ENCODE measurements at places on chromosomes 6 and 20.

GRCh38 chr6:32244946-32245398 is 21.1 kb upstream of the NOTCH4 start:
- peak; percentile 75 for DNase-seq

DNA sequence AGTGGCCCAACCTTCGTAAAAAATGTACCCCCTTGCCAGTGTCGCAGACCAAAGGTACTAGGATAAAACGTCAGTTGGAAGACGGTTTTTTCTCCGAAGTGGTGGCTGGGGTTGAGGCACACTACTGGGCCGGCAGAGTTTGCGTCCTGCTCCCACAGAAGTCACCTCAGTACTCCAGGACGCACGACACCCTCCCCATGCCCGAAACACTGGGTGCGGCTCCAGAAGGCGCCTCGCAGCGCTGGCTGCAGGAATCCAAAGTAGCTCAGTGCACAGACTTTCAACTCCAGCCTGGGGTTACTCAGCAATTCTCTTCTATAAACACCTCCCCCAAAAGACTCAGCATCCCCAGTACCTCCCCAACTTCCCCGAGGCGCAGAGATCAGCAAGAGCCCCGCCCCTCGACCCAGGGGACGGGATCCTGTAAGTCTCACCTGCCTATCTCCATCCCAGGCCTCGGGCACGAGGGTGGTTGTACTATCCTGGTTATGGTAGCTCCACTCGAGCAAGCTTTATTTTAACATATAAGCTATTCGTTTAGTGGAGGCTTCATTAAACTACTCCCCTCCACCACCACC is 88.2 kb downstream of the ZFP64 start:
- peak; percentile 27 for DNase-seq

DNA sequence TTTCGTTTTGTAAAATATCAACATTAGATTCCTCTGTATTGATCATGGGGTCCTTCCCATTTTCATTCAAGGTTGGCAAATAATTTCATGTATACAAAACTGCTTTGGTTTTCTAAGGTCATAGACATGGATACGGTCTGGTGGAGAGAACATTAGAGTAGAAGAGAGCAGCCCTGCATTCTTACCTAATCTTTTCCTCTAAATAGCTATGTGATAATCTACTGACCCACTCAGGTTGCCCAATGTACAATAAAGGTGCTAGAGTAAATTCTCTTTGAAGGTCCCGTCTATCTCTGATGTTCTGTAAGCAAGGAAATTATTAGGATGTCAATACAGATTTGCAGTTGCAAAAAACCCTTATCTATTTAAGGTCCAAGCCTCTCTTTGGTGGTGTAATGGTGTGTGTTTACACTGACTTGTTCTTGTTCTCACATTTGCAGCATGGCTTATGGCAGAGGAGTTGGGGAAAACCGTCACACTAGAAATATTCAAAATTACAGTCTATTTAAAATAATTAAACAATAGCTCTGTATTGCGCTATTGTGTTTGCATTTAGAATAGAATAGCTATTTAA is 31.2 kb upstream of the NOX3 start:
- no peak for DNase-seq

DNA sequence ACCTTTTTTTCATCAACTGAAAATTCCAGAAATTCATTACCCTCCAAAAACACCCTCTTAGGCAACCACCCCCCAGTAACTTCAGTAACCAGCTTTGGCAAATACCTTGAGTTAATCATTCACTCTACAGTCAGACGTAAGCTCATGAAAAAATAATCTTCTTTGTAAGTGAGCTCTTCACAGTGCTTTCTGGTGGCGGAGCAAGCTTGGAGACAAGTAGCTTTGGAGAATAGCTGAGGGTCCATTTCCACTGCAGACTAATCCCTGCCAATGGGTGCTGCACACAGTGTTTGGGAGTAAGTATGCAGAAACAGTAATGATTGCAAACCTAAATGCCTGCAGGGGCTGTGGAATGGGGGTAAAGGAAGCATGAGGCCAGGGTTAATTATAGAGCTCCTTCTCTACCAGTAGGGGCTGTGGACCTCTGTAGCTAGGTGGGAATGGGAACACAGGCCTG is 56.8 kb upstream of the HINT3 start:
- no peak for DNase-seq

DNA sequence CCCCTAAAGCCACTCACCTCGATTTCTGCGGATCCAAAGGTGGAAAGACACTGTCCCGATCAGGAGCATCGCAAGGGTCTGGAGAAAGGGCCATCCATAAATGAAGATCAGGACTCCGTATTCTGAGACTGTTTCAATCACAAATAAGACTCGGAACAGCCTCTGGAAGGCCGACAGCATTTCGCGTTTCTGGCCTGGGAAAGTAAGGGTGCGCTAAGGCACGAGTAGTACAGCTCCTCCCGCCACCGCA is 44.6 kb downstream of the DPPA5 start:
- DNase-seq, result no peak

GRCh38 chr6:31580438-31580740 is 1.8 kb downstream of the LTB start:
- no peak for DNase-seq

DNA sequence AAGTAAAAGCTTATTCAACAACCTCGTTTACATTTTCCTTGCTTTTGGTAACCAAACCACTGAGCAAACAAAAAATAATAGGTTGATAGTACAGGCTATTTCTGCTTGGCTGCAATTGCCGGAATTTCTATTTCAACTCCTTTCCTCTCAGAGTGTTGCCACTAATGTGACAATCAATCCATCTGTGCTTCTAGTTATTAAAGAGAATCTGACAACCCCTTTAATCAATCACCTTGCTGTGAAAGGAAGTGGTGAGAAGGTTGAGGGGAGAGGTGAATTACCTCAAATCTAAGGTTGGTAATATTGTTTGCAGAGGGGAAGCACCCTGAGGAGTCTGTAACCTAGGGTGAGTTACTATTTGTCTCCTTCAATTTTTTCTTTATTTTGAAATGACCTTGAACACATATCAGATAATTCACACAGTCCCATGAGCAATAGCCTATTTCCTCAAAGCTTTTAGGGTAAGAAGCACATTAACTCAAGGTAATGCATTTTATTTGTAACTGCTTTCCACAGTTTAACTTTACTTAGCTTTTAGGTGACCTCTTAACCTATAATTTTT is 603.4 kb downstream of the MMUT start:
- DNase-seq, result no peak

DNA sequence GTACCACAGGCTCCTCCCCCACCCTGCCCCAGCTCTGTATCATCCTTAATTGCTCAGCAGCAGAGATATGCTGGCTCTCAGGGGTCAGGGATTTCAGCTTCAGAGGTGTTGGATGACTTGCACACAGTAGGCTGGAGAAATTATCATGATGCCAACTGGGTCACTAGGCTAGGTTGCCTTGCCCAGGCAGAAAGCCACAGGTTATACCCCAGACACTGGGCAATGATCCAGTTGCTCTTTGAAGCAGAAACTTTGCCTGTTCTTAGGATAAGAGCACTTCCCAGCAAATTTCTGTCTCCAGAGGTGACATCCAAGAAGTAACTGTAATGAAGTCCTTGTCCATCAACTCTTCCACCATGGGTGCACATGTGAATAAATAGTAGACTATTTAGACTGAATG is 38.3 kb upstream of the SCML4 start:
- DNase-seq, result no peak

DNA sequence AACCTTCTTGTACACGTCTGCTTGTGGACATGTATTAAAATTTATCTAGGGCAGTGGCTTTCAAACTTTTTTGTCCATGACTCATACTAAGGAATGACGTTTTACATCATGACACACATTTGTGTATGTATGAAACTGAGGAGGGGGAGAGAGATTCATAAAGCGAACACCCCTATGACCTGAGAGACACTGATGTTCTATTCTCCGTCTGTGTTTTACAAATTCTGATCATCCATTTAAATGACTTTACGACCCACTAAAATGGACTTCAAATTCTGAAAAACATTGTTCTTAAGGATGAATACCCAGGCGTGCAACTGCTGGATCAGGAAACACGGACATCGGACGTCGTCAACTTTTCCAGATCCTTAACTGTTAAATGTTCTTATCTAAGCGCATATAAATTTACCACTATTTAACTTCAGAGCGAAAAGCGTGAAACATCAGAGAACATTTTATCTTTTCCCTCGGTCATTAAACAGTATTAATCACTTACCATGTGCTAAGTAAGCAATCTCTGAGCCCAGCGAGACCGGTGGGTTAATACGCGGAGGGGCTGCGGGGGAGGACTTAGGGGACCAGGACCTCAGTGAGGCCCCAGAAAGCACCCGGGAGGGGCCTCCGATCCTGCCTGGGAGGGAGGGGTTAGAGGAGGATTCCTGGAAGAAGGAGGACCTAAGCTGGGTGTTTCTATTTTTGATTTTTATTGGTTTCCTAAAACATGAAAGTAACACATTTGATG is 1.2 kb downstream of the PLAGL1 start:
- no peak for DNase-seq

- no peak for DNase-seq
Measured at GRCh38 chr6:89308525-89309395, 6.3 kb downstream of the GABRR2 start.

Data from GM12892 (cell line).